GDM1 (cell line): ENCODE measurements at places on chromosomes 4 and X.

- DNase-seq: no peak
These were observed 226.4 kb downstream of the MAGEB5 start for GRCh38 chrX:26442340-26442739.

GRCh38 chr4:10371869-10372471 is 85.3 kb downstream of the ZNF518B start:
- DNase-seq: no peak

GRCh38 chr4:4914965-4915845 is 55.7 kb downstream of the MSX1 start:
- no peak for DNase-seq

- DNase-seq: no peak
These were observed 49.2 kb upstream of the SCRG1 start for GRCh38 chr4:173448103-173448502.

- no peak for DNase-seq
These were observed 20.2 kb downstream of the PIGG start for GRCh38 chr4:519203-519651.

DNA sequence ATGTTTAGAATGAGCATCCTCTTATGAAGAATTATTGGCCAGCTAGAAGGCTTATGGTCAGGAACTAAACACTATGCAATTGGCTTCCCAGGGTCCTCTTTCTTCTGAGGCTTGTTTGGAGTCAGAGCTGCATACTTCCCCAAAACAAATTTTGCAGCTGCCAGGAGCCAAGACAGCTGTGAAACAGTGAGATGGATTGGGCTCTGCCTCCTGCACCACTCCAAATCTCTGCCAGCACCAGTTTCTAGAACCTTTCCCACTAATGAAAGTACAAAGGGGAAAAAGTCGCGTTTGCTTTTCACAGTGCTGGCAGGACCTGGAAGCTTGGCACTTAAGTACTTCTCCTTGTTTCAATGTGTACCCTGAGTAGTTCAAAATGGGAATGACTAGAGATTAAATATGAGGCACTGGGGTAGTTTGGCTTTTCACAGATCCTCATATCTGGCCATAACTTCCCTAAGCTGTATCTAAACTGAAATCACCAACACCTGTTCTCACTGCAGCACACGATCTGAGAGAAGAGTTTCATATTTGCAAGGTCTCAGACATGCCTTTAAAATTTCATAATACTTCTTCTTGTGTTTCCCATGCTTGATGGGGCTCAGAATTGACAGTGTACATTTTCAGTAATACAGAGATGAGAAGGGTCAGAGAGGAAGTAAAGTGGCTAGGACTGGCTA is 20.7 kb upstream of the AR start:
- DNase-seq: no peak

DNA sequence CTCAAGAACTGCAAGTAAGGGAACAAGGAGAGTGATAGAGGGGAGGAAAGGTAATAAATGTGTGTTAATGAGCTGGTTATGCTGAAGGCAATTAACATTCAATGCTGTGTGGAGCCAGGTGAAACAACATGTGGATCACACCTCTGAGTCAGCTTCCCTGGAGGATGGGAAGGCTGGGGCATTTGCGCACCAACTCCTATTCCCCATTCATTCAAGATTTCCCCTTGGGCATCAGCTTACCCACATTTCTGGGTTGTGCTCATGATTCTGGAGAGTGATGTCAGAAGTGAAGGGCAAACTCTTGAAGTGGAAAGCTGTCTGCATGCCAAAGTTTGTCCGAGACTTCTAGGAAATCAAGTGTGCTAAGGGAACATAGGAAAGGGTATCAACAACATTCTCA is 461.4 kb downstream of the MID1IP1 start:
- no peak for DNase-seq

GRCh38 chr4:180828455-180829018 is 1414.7 kb upstream of the TENM3 start:
- peak; percentile 5 for DNase-seq

- no peak for DNase-seq
These were observed 32.4 kb downstream of the SPANXN4 start for GRCh38 chrX:143058120-143058519.

GRCh38 chr4:151983854-151984253 is 223.0 kb upstream of the GATB start:
- no peak for DNase-seq

GRCh38 chrX:41472231-41472815 is 25.2 kb downstream of the NYX start:
- DNase-seq: no peak

GRCh38 chr4:20787940-20788665 is 87.8 kb downstream of the PACRGL start:
- DNase-seq: no peak

GRCh38 chrX:150880808-150881165 is 17.7 kb downstream of the CD99L2 start:
- no peak for DNase-seq

GRCh38 chr4:2255501-2256155 is 6.3 kb downstream of the MXD4 start:
- no peak for DNase-seq

DNA sequence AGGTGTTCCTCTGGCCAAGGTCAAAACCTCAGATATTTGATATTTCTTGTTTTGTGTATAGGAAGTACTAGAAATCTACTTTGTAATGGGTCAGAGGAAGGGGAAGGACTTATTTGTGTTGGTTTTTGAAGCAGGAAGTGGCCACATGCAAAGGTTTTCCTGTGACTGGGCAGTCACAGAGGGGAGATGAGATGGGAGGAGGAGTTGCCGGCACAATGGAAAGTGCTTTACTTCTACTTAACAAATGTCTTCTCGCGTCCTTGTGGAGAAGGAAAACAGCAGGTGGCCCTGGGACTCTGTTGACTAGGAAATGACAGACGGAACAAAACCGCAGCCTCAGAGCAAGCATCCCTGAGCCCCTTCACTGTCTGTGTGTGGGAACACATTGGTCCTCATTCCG is 46.6 kb downstream of the SHROOM2 start:
- peak; percentile 0 for DNase-seq

DNA sequence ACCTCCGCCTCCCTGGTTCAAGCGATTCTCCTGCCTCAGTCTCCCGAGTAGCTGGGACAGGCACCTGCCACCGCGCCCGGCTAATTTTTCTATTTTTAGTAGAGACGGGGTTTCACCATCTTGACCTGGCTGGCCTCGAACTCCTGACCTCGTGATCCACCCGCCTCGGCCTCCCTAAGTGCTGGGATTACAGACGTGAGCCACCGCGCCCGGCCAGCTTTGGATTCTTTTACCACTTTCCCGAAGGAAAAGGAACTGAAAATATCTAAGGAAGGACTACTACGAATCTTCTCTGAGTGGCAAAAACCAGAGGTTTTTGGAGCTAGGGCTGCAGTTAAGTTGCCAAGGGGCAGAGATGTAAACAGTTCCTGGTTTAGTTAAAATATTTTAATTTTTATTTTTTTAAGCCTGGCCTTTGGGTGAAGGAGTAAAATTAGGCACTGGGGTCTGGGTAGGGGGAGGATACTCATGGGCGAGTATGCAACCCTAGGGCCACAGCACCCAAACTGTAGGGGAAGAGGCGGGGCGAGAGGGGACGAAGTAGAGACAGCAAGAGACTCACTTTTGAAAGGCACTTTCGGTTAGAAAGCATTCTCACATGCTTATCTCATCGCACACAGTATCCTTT is 525 bp upstream of the CISD2 start:
- DNase-seq: no peak

DNA sequence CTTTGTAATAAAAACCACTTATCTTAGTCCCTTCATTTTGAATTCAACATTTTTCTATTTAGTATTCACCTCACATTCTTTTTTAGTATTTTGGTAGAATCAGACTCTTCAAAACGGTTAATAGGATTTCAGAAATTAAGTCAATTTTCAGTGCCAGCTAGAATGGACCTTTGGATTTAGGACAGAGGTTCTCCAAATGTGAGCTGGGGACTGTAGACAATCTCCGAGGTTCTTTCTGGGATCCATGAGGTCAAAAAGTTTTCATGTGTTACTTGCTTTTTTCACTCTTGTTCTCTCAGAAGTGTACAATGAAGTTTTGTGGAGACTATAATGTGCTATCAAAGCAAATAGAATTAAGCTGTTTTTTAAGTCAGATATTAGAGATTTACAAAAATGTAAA is 2.3 kb upstream of the UGDH start:
- no peak for DNase-seq

GRCh38 chrX:27008486-27008885 is 454.7 kb downstream of the PPP4R3C start:
- DNase-seq: no peak
